ENCODE measurements at places on chromosomes 13 and 19. TPM values are rescaled to one million over a fixed set of nuclear protein-coding genes. Genes with fewer than 3 reads are reported as not detected.

DNA sequence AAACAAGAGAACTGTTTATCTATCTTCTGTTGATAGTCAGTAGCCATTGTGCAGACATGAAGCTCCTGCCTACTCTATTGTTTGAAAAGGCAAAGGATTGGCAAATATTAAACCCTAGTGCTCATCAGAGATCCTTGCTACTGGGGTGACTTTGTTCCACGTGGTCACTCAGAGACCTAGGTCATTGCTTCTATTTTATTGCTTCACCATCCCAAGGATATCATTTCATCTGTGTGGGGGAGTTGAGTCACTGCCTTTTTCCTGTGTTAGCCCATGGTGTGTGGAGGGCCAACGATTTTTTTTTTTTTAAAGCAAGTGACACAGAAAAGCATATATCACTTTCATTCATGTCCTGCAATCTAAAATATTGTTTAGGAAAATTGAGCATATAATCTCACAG is 254.1 kb upstream of the RXFP2 start:
- no peak for DNase-seq

DNA sequence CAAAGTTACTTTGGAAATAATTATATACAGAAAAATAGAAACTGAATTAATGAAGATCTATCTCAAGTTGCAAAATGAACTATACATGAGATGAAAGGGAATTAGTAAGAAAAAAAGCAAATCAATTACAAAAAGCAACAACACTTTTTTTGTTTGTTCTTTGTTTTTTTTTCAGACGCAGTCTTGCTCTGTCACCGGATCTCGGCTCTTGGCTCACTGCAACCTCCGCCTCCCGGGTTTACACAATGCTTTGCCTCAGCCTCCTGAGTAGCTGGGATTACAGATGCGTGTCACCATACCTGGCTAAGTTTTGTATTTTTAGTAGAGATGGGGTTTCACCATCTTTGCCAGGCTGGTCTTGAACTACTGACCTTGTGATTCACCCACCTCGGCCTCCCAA is 2.2 kb downstream of the ZNF415 start:
- DNase-seq: no peak

GRCh38 chr19:40585241-40585981 is 8.7 kb downstream of the SHKBP1 start:
- no peak for DNase-seq

GRCh38 chr13:110628477-110628793 is 13.1 kb downstream of the NAXD start:
- no peak for DNase-seq

DNA sequence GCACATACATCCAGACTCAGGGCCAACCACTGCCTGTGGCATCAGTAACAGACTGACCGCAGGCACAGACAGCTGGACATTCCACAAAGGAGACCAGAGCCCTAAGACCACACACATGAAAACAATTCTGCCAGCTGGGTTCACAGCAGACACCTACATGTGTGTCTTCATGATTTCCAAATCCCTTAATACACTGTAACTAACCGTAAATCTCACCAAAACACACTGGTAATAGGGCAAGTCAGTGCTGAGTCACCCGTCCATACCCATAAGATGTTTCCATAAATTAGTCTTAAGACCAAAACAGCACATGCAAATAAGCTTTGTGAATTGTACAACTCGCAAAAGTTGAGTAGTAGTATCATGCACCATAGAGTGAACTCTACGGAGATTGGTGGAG is 65.4 kb downstream of the TUBGCP3 start:
- DNase-seq: no peak

- no peak for DNase-seq
Observed at GRCh38 chr13:51330791-51331190, 8.7 kb upstream of the SERPINE3 start.

DNA sequence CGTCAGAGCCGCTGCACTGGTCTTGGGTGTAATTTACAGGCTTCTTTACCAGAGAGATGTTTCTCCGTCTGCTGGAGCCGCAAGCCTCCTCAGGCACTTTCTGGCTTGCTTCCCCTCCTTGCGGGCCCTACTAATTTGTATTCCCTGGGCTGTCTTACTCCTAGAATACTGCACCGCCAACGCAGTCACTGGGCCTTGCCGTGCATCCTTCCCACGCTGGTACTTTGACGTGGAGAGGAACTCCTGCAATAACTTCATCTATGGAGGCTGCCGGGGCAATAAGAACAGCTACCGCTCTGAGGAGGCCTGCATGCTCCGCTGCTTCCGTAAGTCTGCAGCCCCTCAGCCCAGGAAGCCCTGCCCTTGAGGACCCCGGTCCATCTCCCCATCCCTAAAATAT is 14.1 kb upstream of the C19orf33 start:
- DNase-seq: no peak

DNA sequence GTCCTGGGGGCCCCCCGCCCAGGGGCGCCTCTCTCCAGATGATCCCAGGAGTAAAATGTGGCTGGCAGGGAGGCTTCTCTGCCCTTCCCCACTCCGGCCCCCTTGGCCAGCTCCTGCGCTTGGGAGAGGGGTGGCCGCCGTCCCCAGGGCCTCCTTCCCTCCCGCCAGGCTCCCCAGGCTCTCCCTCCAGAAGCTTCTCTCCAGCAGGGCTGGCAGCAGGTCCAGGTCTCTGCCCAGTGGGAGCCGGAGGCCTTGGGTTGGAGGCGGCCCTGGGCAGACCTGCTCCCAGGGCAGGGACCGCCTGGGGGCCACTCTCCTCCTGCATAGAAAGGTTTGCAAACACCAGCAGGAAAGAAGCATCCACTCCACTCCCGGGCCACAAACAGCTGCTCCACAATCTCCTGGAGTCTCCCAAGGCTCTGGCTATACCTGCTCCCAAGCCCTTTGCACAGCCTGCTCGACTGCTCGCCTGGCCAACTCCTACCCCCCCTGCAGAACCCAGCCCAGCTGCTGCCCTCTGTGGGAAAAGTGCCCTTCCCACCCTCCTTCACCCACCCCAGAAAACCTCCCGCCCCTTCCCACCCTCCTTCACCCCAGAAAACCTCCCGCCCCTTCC is 26.0 kb downstream of the SBNO2 start:
- no peak for DNase-seq

- DNase-seq: no peak
Observed at GRCh38 chr13:24110011-24110410, 50.5 kb upstream of the SPATA13 start.

DNA sequence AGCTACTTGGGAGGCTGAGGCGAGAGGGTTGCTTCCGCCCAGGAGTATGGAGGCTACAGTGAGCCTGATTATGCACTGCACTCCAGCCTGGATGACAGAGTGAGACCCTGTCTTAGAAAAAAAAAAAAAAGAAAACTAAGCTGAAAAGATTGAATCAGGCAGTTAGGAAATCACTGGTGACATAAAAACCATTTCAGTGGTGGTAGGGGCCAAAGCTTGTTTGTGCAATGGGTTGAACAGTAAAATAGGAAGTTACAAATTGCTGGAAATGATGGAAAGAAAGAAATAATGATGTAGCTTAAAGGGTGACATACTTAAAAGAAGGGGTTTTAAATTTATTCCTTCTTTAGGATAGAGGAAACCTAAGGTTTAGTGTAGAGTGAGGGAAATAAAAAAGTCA is 4.8 kb upstream of the OXGR1 start:
- DNase-seq: no peak

DNA sequence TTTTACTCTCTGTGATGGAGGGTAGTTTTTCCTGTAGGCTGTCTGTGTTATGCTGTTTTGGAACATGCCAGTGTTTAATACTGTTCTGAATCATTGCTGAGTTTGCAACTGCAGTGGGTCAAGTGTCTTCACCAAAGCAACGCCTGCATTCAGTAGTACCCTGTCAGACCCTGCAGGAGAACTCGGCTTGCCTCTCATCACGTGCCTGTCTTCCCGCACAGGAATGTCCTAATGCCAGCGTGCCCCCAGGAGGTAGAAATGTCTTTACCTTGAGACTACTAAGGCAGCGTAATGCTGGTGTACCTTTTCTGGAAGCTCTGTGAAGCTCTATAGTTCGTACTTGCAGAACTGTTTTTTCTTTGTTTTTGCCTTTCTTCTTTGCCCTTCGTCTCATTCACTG is 42.3 kb downstream of the POLR1D start:
- DNase-seq: no peak

GRCh38 chr13:113044391-113045114 is 61.0 kb upstream of the F7 start:
- no peak for DNase-seq

DNA sequence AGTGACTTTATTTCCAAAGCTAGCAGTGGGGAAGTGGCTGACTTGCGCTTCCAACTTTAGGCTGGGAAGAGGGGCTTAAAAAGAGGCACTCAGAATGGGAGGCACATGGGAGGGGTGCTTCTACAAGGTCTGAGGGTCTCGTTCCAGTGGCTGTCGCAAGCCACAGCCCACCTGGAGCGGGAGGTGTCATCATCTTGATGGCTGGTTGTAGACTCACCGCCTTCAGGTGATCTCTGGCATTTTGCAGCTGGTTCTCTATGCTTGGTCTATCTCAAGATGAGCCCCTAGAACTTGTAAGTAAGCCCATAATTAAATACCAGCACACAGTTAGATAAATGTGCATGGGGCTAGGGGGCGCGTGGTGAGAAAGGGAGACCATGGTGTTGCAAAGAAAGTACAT is 9.2 kb downstream of the TEX29 start:
- DNase-seq: no peak

DNA sequence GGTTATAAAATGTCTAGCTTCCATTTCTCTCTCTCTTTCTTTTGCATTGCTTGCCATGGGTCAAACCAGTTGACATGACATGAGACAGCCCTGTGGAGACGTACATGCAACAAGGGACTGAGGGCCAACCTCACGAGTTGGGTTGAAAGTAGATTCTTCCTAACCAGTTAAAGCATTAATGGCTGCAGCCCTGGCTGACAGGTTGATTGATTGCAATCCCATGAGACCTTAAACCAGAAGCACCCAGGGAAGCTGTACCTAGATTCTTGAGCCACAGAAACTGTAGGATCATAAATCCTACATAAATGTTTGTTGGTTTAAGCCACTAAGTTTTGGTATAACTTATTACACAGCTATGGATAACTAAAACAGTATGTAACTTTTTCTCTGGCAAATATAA is 373.8 kb downstream of the DACH1 start:
- no peak for DNase-seq

DNA sequence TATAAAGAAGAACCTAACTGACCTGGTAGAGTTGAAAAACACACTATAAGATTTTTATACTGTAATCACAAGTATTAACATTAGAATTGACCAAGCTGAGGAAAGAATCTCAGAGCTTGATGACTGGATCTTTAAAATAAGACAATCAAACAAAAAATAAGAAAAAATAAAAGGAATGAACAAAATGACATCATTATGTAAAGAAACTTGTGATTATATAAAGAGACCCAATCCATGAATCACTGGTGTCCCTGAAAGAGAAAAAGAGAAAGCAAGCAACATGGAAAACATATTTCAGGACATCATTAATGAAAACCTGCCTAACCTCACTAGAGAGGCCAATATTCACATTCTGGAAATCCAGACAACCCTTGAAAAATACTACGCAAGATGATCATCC is 822.5 kb upstream of the SLITRK5 start:
- DNase-seq: no peak

DNA sequence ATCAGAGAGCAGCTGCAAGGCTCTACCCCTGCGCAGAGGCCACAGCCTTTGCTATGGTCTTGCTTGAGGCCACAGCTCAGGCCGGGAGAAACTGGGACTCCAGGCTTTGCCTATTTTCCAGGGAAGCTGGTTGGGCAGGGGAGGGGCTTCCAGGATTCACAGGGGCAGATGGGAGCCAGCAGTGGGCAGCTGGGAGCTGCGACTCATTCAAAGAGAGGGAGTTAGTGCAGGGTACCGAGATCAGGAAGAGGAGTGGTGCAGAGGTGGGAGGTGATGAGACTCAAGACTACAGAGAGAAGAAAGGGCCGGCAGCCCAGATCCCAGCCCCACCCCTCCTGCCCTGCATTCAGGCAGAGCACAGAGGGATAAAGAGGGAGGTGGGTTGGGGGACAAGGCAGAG is 12.1 kb downstream of the ADGRE5 start:
- DNase-seq: no peak

DNA sequence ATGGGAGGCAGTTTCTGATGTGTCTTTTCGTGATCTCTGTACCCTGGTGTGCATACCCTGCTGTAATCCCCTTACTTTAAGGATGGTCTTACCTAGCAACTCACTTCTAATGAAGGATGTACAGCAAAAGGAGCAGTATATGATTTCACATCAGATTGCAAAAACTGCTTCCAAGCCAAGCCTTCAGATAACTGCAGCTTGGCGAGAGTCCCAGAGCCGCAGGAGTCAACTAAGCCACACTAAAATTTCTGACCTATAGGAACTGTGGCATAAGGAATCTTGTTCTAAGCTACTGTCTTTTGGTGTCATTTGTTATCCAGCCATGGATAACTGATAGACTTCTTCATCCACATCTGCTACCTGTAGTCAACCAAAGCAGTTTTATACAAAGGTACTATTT is 496.7 kb downstream of the GPC6 start:
- DNase-seq: no peak

- peak; percentile 61 for DNase-seq
Observed at GRCh38 chr13:91406619-91407018, 8.2 kb downstream of the GPC5 start.

- DNase-seq: no peak
Observed at GRCh38 chr13:80586356-80586755, 245.4 kb upstream of the SPRY2 start.

- no peak for DNase-seq
Observed at GRCh38 chr13:109667056-109667455, 119.3 kb downstream of the IRS2 start.

- DNase-seq: no peak
Observed at GRCh38 chr13:79447741-79448140, 33.2 kb upstream of the NDFIP2 start.

GRCh38 chr13:37127691-37128241 is 22.3 kb upstream of the CSNK1A1L start:
- DNase-seq: no peak

DNA sequence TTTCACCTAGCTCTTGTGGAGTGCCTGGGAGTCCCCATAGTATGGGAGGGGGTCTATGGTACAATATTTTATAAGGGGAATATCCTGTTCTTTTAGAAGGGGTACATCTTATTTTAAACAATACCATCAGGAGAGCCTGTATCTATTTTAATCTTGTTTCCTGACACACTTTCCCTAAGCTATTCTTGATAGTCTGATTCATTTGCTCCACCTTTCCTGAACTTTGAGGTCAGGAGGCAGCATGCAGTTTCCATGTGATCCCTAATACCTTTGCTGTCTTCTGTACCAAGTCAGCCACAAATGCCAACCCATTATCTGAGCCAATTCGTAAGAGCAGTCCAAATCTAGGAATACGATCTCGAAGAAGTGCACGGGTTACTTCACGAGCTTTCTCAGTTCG is 86.2 kb downstream of the SLC25A15 start:
- no peak for DNase-seq

DNA sequence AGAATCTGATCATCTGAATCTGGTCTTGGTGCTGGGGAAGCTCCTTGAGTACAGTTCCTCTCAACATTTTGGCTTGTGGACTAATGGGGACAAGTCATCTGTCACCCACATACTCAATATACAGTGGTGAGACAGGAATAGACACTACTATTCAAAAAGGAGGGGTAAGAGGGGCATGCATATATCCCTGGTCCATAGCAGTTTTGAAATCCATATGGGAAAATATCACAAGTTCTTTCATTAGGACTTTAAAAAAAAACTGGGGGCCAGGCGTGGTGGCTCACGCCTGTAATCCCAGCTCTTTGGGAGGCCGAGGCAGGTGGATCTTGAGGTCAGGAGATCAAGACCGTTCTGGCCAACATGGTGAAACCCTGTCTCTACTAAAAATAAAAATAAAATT is 20.3 kb upstream of the PPP5C start:
- DNase-seq: no peak

Gene SWSAP1
- total RNA-seq: 3.0 TPM

Gene ADAMTSL5
- total RNA-seq: 2.1 TPM

Gene CEACAM21
- 43.8 TPM for total RNA-seq

Gene HIF3A
- total RNA-seq: not detected

Gene DCT
- total RNA-seq: 0.44 TPM

Gene DACH1
- 0.47 TPM for total RNA-seq

Gene MAP4K1
- 310 TPM for total RNA-seq

Data from CD4-positive, CD25-positive, alpha-beta regulatory T cell (primary cell).